NCI-H1930 (cell line): ENCODE measurements at places on chromosomes 16 and 17.
A peak's percentile ranks its signal among the peaks of the same experiment; 100 is the strongest.

DNA sequence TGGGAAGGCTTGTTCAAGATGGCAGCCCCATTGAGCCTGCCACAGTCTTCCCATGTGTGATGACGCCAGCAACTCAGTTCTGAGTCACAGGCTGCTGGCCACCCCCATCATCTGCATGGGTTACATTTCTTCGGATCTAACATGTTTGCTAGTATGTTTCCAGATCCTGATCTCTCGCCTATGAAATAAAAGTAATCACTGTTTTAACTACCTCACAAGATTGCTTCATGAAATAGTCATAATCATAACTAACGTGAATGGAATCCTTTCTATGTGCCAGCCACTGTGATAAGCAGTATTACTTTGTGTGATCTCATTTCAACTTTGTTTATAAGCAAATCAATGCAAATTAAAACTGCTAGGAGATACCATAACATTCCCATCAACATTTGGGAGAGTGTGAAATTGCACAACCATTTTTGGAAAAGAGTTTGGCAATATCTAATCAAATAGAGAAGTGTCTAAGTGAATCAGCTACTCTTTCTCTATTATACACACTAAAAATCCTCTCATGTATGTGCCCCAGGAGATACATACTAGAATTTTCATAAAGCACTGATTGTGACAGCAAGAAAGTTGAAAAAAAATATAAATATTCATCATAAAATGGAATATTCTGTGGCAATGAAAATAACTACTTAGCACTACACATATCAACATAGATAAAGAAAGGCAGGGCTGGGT lies 300.2 kb upstream of the IRX5 start:
- no peak for DNase-seq

DNA sequence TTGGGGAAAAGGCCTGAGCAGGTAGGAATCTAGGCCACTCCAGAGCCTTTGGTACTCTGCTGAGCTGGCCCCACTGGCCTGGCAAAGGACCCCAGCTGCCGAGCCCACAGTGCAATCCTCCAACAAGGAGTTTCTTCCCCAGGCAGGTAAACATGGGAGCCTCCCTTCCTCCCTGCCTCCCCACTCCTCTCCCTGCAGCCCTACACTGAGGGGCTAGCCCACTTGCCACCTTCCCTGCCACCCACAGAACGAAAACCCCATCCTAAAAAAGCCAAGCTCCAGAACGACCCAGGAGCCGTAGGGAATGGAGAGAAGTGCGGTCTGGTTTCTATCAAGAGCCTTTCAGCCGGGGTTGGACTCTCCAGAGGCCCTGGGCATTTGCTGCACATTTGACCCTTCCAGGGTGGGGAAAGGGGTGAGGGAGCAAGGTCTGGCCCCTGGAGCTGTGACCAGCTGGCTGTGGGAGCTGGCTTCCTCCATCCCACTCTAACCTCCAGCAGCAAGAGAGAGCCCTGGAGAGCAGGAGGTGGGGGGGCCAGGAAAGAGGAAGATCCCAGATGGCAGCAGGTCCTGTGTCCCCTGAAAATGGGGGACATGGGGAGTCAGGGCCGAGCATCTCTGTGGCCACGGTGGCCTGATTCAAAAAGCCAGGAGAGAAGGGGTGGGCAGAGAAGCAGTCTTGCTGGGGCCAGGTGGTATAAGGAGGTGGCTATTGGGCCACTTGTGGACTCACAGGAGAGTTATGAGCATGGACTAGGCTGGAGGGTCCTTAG lies 1.3 kb downstream of the HID1 start:
- no peak for DNase-seq

- DNase-seq = no peak
Observed at GRCh38 chr17:39221572-39221971, 4.2 kb downstream of the STAC2 start.

DNA sequence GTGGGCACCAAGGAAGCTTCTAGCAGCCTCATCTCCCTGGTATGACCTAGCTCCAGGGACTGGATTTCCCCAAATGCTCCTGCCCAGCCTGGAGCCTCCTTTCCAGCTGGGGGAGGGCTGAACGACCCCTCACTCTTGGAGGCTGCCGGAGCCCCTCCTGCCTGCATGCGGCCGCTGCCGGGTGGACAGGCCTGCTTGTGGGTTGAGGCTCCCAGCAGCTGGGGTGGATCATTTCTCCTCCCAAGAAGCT lies 213.6 kb downstream of the SEC14L1 start:
- DNase-seq = no peak

- DNase-seq = no peak
Observed at GRCh38 chr17:39097150-39097519, 54.3 kb downstream of the PLXDC1 start.

DNA sequence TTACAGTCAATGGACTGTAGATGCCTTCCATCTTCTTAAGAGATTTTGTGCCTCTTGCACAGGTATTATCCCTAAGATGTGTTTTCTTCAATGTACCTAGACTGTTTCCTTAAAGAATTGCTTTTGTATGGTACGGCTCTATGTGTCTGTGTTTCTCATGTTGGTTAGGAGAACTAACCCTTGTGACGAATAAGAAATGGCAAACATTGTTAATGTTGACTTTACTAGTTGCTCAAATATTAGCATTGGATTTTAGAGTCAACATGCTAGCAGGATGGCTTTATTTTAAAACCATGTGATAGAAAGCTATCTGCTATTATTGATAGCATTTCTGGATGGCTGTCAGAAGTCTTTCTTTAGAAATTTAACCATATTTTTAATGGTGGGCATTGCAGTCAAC lies 34.5 kb downstream of the WWOX start:
- peak; percentile 4 for DNase-seq

- DNase-seq = no peak
Observed at GRCh38 chr17:50935221-50935995, 69.3 kb upstream of the TOB1 start.

DNA sequence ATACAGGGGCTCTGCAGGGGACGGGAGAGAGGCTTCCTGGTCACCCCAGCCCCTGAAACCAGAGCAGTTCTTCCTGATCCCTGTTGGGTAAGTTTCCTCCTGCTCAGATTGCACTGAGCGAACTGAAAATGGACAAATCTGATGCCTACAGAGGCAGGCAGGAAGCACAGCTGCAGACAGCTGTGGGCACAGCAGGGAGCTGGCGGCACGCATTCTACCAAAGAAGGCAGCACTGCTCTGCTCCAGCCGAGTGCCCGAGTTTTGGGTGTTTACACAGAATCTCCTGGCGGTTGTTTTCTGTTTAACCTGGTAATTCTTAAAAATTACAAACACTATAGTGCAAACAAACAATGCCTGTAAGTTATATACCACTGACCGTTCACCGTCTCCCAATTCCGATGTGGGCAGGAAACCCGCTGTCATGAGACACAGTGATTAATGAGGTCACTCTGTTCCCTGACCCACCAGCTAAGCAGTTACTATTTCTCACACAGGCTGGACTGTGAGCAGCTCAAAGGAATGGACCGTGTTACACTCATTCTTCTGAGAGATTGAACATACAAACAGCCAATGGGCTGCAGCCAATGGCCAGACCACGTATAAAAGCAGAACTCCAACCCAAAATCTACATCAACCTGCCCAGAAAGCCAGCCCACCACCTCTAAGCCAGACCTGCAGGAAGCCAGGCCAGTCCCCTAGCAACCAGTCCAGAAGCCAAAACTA lies 25.5 kb downstream of the NSMCE1 start:
- no peak for DNase-seq

DNA sequence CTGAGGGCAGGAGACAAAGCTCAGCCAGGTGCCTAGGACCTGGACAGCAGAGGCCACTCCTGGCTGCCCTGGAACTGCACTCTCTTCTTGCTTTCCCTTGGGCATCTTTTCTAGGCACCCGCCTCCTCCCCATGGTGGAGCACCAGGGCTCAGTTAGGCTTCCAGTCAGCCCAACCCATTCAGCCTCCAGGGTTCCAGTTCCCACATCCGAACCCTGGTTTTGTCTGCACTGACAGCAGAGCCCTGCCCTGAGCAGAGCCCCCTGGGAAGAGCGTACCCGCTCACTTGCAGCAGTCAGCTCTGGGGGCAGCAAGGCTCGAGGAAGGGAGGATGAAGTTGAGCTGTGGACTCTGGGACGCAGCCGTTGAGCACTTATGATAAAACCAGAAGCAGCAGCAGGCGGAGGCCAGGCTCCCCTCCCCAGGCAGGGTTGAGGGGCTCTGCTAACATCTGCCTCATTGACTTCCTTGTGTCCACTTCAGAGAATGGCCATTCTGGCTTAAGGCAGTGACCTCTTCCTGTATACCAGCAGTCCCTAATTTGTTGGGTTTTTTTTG lies 213.2 kb downstream of the NTN1 start:
- no peak for DNase-seq
